ENCODE measurements at places on chromosomes 4 and X.

DNA sequence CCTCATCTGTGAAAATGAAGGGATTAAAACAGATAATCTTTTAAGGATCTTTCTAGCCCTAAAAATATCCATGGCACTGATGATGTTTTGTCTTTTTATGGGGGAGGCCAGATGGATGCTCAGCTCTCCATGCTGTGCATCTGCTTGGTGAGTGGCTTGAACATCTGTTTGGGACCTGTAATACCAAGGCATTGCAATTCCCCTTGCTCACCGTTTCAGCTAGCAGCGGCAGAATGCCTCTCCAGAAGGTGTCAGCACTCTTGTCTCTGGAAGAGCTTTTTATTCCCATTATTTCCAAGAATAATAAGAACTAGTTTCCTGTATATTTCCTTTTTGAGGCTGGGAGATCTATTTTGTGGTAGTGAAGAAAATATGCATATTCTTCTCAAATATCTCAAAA, 151.9 kb upstream of the ANK2 start:
- no peak for DNase-seq

- no peak for DNase-seq
Measured at GRCh38 chrX:119398974-119399771, at the start of gene SLC25A43. TSS of gene SLC25A43 (plus strand) at chrX:119399336. CDS start at chrX:119399404, 68 bp downstream.

- DNase-seq, result no peak
Measured at GRCh38 chr4:138659812-138660316, 355.7 kb upstream of the NOCT start.

- no peak for DNase-seq
Measured at GRCh38 chrX:149515954-149516602, 11.0 kb upstream of the IDS start.

GRCh38 chrX:147498796-147499195, 412.9 kb upstream of the FMR1 start:
- no peak for DNase-seq

- peak; percentile 82 for DNase-seq
Measured at GRCh38 chr4:112296949-112297880, at the start of gene ALPK1. TSS of gene ALPK1 (plus strand) at chr4:112297369.

DNA sequence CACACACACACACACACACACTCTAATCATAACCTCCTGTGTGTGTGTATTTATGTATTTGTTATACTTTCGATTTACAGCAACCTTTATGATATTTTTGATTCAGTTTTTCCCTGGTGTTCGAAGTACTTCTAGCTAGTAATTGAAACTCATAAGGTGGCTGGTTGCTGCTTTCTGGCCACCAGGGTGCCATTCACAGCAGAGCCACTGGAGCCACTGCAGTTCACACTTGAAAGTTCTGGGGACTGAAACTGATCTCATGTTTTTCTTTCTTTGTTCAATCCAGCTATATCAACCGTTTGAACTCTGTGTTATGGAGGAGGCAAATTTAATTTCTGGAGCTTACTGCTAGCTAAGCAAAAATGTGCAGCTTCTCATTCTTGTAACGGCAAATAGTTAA, 419.4 kb downstream of the ADGRL3 start:
- no peak for DNase-seq

- DNase-seq, result no peak
Measured at GRCh38 chr4:68021185-68021584, 57.9 kb upstream of the TMPRSS11A start.

- DNase-seq, result no peak
Measured at GRCh38 chrX:19640693-19641374, 125.5 kb upstream of the MAP3K15 start.

DNA sequence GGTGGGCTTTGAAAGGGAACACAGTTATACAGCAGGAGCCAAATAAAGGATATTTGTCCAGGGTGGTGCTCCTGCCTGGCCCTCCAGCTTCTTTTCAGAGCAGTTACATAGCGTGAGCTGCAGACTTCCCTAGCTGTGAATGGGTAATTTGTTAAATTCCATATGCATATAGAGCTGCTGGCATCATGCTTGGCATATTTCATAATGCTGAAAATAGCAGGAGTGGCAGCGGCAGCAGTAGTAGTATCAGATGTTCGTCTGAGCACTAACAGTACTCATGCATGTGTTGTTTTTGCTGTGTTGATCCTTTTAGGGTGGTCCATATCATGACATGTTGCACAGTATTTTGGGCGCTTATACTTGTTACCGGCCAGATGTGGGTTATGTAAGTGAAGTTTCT, 33.6 kb upstream of the TADA2B start:
- no peak for DNase-seq

GRCh38 chr4:144818136-144818535, 172.2 kb downstream of the HHIP start:
- DNase-seq, result no peak

DNA sequence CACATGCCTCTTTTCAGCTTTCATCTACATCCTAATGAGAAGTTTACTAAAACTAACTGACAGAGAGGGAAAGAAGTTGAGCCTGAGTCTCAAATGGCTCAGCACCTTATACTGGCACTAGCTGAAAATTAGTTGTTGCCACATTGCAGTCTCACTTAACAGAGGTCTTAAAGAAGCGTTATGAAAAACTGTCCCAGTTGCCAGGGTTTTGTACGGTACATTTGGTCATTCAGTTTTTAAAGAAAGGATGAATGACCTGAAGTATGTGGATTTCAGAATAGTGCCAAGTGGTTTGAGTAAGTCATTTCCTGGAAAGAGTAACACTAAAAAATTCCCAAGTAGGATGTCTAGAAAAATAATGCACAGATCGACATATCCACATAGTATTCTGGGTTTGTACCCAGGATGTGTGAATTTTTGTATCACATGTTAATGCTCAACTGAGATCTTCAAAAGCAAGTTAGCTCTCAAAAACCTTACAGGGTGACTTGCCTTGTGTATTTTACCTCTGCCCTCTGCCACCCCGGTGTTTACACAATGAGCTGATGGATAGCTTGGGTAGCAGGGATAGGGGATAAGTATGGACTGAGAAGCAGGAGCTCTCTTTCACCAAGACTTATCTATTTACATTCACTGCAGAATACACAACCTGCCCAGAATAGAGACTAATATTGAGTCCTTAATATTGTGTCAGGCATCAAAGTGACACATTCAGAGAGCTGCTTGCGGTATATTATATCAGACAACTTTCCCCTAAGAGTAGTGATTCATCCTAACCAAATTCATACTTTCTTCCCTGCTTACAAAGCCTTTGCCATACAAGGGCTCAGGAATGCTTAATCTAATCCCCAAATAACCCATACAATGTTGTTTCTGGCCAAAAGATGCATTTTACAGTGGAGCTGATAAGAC, 1075.7 kb upstream of the PABPC4L start:
- no peak for DNase-seq

GRCh38 chr4:26148927-26149326, 171.9 kb upstream of the RBPJ start:
- DNase-seq, result no peak

DNA sequence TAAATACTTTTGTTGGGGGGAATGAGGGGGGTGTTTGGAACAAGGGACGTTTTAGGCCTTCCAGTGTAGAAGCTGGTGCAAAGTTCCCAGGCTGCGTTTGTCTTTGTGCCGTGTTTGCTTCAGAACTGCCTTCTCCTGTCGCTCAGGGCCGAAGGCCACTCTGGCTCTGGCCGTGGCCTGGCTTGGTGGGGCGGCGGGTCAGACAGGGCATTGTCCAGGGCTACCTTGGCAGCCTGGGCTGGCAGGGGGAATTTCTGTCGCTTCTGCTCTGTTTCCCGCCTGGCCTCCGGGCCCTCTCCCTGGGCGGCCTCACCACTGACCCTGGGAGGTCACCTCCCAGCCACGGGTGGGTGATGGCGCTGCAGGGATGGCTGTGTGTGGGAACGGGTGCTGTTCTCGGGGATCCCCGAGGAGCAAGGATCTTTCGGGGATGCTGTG, 140.0 kb downstream of the COL4A6 start:
- DNase-seq, result no peak

- no peak for DNase-seq
Measured at GRCh38 chrX:17987783-17988182, 126.7 kb upstream of the RAI2 start.

- no peak for DNase-seq
Measured at GRCh38 chr4:155907556-155907955, 4.1 kb downstream of the TDO2 start.

DNA sequence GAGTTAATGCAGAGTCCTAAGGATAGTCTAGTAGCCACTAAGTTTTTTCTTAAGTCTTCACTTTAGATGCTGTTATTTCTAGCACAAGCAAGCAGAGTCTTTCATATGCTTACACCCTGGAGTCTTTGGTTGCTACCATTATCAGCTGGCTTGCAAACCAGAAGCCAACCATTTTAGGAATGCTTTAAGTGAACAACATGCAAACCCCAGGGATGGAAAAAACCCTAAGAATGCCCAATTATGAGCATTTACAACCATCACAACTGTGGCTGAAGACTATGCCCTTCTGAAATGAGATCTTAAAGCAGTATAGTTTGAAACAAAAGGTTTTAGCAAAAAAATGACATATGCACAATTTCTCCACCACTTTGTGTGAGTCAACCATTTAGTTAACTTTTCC, 6.6 kb downstream of the MID1IP1 start:
- DNase-seq, result no peak

DNA sequence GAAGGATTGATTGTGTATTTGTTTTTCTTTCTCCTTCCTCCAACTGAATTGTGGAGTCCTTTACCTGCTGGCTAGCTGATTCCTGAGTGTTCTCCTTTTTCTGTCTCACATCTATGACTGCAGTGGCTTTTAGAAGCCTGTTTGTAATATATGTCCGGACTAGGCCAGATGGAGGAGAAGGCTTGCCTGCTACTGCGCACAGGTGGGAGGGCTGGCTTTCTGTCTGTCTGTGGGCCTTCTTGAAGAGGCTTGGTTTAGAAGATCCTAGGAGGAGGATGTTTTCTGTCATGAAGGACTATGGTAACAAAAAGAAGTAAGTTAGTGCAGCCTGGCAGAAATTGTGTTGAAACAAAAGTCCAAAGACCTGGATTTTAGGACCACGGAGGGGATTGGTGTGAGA, 8.5 kb downstream of the PPP1R3F start:
- DNase-seq, result no peak

- DNase-seq, result no peak
Measured at GRCh38 chr4:156654410-156654809, 317.2 kb downstream of the PDGFC start.

DNA sequence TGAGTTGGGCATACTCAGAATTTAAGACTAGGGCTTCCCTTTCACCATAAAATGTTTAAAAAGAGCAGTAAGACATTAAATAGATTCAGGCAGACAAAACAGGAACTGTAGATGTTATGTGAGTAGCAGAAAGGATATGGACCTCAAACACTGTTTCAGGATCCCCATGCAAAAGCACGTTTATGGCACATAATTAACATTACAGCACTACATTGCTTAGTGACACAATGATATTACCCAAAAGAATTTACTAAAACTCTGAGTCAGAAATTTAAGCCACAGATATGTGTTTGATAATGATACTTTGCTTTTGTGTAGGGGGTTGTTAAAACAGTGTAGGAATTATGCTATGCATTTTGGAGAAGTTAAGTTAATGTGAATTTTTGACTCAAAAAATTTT, 266.3 kb downstream of the PDGFC start:
- DNase-seq, result no peak

- DNase-seq, result no peak
Measured at GRCh38 chrX:118493016-118493415, 2.6 kb upstream of the DOCK11 start.

DNA sequence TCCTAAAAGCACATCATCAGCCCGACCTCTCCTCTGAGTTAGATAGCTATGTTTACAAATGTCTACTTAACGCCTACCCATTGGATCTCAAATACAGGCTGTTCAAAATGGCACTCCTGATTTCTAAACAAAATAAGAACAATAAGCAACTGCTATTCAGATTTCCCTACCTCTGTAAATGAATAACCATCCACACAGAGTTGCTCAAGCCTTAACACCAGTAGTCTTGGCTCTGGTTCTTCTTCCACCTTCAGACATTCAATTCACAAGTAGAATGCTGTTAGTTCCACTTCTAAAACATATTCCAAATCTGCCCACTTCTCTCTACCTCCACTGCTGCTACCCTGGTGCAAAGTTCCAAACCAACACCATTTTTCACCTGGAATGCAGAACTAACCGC, 27.1 kb upstream of the DCLK2 start:
- DNase-seq, result no peak

- no peak for DNase-seq
Measured at GRCh38 chr4:67861513-67861912, 22.3 kb downstream of the TMPRSS11D start.

- DNase-seq, result peak; percentile 77
Measured at GRCh38 chr4:23934915-23935314, 45.1 kb upstream of the PPARGC1A start.

DNA sequence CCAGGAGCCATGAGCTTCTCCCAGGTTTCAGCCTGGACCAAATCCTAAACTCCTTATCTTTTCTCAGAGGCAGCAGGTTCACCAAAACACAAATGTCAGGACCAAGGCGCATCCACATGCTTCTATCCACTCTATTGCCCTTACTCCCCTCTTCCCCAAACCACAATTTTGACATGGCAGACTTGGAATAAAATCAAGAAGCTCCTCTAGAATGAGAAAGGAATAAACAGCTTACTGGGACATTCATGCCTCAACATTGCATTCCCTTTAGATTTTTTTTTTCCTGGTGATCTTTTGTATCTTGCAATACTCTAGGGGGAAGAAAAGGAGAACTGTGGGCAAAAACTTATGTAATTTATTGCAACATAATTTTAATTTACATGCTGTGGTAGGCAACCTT, 119.1 kb downstream of the TSPAN5 start:
- DNase-seq, result no peak

- DNase-seq, result no peak
Measured at GRCh38 chr4:139789096-139789654, 123.6 kb downstream of the MGST2 start.

Measured in AG09319 (cell line).